NCI-H748 treated with DMSO at 0.1 percent for 48 hours (cell line): ENCODE measurements at places on chromosomes 4 and X.

DNA sequence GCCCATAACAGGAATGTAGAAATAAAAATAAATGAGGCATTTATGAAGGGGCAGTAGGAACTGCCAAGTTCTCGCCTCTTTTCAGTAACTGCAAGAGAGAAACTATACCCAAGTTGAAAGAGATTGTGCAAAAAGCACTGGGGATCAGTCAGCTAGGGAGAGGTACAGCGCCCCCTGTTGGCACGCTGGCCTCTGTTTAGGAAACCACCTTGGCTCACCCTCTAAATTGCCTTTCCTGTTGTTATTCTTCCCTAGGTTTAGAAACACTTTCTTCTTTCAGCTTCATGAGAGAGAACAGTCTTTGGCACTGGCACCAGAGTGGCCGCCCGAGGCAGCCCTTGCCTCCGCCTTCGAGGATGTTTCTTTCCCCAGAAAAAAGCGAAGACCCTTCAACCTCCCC is 348.5 kb downstream of the MID1IP1 start:
- DNase-seq: peak; percentile 61

- DNase-seq: no peak
These were observed 24.4 kb upstream of the GBA3 start for GRCh38 chr4:22668301-22668700.

- no peak for DNase-seq
These were observed 27.9 kb downstream of the SLAIN2 start for GRCh38 chr4:48369248-48369647.

DNA sequence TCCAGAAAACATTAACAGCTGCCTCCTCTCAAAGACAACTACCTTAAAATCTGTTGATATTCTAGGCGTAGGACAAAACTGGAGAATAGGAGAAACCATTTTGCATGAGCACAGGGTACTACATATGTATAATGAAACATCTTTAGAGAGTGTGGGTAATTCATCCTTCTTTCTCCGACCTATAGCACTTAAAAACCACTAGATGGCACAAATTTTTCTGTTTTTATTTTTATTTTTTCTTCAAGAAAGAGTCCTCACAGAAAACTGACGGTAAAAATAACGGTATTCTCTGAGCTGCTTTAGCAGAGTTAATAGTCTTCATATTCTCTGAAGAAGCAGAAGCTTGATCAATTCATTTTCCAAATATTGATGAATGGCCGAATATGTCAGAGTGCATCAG is 14.6 kb downstream of the SMIM31 start:
- no peak for DNase-seq

GRCh38 chrX:10992110-10992509 is 119.0 kb upstream of the HCCS start:
- no peak for DNase-seq

DNA sequence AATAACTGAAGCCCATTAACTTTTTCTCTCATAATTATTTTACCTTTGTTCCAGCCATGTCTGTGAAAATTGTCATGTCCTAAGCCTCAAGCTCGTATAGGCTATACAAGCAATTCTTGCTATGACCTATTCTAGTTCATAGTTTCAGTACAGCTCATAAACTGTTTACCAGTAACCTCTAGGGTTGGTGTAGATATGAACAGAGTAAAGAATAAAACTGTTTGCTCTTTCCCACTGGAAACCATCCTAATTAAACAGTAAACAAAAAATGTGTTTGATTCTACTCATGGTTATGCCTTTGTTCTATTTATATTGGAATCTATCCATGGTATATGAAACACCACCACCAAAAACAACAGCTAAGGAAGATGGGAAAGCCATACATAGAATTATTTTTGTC is 1444.0 kb upstream of the PCDH7 start:
- no peak for DNase-seq

DNA sequence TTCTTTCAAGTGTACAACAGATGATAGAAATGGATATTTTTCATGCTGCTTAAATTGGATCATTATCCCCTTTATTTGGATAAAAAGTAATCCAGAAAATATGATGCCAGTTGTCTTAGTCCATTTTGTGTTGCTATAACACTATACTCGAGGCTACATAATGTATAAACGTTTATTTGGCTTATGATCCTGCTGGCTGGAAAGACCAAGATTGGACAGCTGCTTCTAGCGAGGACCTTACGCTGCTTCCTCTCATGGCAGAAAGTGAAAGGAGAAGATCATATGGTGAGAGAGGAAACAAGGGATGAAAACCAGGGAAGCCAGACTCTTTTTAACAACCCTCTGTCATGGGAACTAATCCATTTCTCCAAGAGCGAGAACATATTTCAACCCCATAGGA is 102.7 kb downstream of the TRAM1L1 start:
- DNase-seq: no peak

- no peak for DNase-seq
These were observed 364.0 kb upstream of the EPHA5 start for GRCh38 chr4:66034262-66034661.

DNA sequence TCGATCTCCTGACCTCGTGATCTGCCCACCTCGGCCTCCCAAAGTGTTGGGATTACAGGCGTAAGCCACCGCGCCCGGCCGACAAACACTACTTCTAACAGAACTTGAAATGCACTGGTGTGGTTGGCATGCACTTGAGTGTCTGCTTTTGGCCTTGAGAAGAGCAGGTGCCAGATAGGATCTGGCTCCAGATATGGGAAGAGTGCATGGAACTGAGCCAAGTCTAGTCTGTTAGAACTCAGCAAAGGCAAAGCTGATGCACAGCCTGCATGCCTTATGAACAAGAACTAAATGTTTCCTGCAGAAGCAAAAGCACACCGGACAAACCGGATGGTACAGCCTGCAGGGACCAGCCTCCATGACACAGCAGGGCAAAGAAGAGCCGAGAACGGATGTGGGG is 35.1 kb upstream of the TBL1X start:
- peak; percentile 24 for DNase-seq

- DNase-seq: peak; percentile 21
These were observed 4.9 kb upstream of the ZNF81 start for GRCh38 chrX:47831788-47832187.

DNA sequence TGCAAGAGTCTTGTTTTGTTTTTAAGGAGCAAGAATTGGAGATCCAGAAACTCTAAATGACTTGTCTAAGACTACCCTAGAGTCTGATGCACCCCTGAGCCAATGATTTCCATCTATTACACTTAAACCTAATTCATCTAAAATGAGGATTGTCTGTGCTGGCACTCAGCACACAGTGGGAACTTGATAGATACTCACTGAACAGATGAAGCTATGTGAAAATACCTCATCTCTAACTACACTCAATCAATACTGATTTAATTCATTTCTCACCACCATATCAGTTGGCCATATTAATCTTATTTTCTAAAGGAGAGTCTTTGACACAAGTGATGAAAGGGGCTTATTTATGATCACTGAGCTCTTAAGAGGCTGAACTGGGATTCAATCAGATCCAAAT is 262.1 kb downstream of the HS3ST1 start:
- no peak for DNase-seq

DNA sequence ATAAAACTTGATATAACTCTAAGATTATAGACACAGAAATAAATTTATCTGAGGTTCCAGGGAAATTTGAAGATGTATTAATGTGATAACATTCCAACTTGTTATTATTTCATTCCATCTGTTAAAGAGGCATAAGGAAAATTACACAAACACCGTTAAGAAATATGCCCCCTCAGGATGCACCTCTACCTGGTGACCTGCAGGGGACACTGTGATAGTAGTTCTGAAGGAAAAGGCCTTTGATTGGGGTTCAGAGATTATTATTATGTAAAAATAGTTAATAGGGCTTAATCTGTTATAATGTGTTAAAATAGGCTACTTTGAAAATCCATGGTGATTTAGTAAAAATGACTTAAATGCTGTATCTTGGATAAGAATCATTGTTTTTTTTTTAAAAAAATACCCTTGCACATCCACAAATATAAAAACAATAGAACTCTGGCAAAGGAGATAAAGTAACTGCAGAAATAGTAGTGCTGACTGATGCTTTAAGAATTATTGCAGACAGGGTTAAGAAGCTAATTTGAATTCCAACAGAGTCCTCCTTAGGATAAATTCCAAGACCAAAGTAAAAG is 6.1 kb upstream of the ABRAXAS1 start:
- no peak for DNase-seq
